Breast epithelium (tissue), 4 donors: ENCODE measurements at places on chromosomes 1 and 21. TPM values are rescaled to one million over a fixed set of nuclear protein-coding genes. Genes with fewer than 3 reads are reported as not detected.
A peak's percentile ranks its signal among the peaks of the same experiment; 100 is the strongest.

PRAMEF8 gene
- not detected for total RNA-seq

TMEM200B gene
- total RNA-seq = 21.0 TPM

SLC22A15 gene
- total RNA-seq = 10.1 TPM

BCAR3 gene
- total RNA-seq = 30.2 TPM

OR10R2 gene
- not detected for total RNA-seq

ACTA1 gene
- total RNA-seq = 0.33 TPM

AMY1B gene
- not detected for total RNA-seq

SPRR2G gene
- not detected for total RNA-seq

INAVA gene
- total RNA-seq = 1.0 TPM

PNRC2 gene
- 163 TPM for total RNA-seq

FMO3 gene
- total RNA-seq = 5.3 TPM

GRCh38 chr1:92730476-92730875, 54.4 kb downstream of the EVI5 start:
- DNase-seq = no peak
- no peaks in the 10 kb centered on the region for H3K27me3 ChIP-seq
- no peaks in the 10 kb centered on the region for H3K36me3 ChIP-seq
- H3K4me1 ChIP-seq = no peaks in the 10 kb centered on the region
- H3K27ac ChIP-seq = no peak overlapping the region

GRCh38 chr1:52426371-52426770, 22.0 kb downstream of the PRPF38A start:
- no peaks in the 10 kb centered on the region for H3K4me1 ChIP-seq
- H3K36me3 ChIP-seq = peaks cover 4% of the 10 kb centered on the region
- no peak for DNase-seq
- H3K27ac ChIP-seq = no peak overlapping the region

GRCh38 chr1:48062353-48062752, 65.2 kb upstream of the TRABD2B start:
- no peaks in the 10 kb centered on the region for H3K4me1 ChIP-seq
- H3K36me3 ChIP-seq = no peaks in the 10 kb centered on the region
- H3K4me3 ChIP-seq = no peak overlapping the region
- no peak overlapping the region for H3K27ac ChIP-seq

GRCh38 chr1:84738237-84738636, 48.0 kb upstream of the SSX2IP start:
- H3K27ac ChIP-seq = no peak overlapping the region
- no peaks in the 10 kb centered on the region for H3K36me3 ChIP-seq
- H3K4me3 ChIP-seq = no peak overlapping the region
- no peaks in the 10 kb centered on the region for H3K4me1 ChIP-seq
- H3K27me3 ChIP-seq = no peaks in the 10 kb centered on the region

DNA sequence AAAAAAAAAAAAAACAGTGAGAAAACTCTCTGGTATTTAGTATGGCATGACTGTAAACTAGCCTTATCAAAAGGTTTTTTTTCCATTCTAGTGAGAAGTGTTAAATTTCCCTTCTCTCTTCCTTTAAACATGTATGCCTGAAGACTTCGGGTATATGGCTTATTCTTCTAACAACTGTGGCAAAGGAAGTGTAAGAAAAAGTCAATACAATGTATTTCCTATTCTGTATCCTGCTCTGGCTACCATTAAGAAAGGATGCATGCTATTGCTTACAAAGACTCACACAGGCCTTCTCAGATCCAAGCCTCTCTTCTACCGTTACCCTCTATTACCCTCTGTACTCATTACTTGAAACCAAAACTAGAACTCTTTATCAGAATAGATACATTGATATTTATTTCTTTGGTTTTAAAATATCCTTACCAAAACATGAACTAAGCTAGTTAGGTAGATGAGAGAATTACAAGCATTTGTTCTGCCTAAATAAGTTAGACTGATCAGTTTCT, 8.4 kb downstream of the CEPT1 start:
- no peak for DNase-seq
- H3K4me3 ChIP-seq = no peak overlapping the region
- no peak overlapping the region for H3K27ac ChIP-seq
- H3K36me3 ChIP-seq = no peaks in the 10 kb centered on the region
- H3K4me1 ChIP-seq = no peaks in the 10 kb centered on the region

DNA sequence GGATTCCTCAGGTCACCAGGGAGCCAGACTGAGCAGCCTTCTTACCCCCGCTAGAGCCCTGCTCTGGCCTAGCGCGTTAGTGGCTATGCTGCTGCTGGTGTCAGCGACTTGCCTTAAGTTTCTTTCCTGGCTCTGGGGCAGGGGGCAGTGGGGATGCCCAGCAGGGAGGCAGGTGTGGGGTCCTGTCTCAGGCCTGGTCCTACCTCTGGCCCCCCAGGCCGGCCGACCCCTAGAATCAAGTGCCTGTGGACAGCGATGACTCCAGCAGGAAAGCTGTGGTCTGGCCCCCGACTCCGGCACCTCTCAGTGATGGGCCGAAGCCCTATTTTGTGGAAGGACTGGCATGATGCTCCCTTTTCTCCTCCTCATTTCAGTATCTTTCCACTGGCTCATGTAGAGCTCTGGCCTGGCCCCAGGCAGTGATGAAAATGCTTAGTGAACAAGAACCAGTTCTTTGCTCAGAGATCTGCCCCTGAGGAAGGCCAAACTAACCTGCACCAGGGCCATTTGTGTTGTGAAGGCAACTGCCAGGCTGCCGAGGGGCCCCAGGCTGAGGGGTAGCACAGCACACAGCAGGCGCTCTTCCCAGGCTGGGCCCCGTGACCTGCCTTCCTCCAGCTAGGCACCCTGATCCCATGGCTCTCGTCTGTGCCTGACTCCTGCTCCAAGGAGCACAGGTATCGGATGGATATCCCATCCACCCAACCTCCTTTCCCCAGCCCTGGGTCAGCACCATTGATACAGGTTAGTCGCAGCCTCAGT, 23.7 kb downstream of the MRPL37 start:
- H3K4me3 ChIP-seq = no peak overlapping the region
- H3K27me3 ChIP-seq = no peaks in the 10 kb centered on the region
- H3K4me1 ChIP-seq = no peaks in the 10 kb centered on the region
- no peaks in the 10 kb centered on the region for H3K36me3 ChIP-seq

- H3K36me3 ChIP-seq = no peaks in the 10 kb centered on the region
- no peak overlapping the region for H3K4me3 ChIP-seq
- H3K4me1 ChIP-seq = no peaks in the 10 kb centered on the region
- DNase-seq = no peak
- no peak overlapping the region for H3K27ac ChIP-seq
- H3K27me3 ChIP-seq = no peaks in the 10 kb centered on the region
Measured at GRCh38 chr21:42164064-42164789, 54.7 kb upstream of the ABCG1 start.

GRCh38 chr1:15303935-15304334, 56.9 kb downstream of the FHAD1 start:
- H3K4me3 ChIP-seq = no peak overlapping the region
- no peaks in the 10 kb centered on the region for H3K27me3 ChIP-seq

GRCh38 chr21:44255511-44255981, 6.2 kb downstream of the DNMT3L start:
- no peaks in the 10 kb centered on the region for H3K4me1 ChIP-seq
- no peak overlapping the region for H3K4me3 ChIP-seq
- H3K27me3 ChIP-seq = no peaks in the 10 kb centered on the region
- DNase-seq = no peak

- H3K27ac ChIP-seq = no peak overlapping the region
- no peaks in the 10 kb centered on the region for H3K4me1 ChIP-seq
- no peak for DNase-seq
- no peak overlapping the region for H3K4me3 ChIP-seq
Measured at GRCh38 chr1:207312604-207312920, 8.9 kb upstream of the CD55 start.

DNA sequence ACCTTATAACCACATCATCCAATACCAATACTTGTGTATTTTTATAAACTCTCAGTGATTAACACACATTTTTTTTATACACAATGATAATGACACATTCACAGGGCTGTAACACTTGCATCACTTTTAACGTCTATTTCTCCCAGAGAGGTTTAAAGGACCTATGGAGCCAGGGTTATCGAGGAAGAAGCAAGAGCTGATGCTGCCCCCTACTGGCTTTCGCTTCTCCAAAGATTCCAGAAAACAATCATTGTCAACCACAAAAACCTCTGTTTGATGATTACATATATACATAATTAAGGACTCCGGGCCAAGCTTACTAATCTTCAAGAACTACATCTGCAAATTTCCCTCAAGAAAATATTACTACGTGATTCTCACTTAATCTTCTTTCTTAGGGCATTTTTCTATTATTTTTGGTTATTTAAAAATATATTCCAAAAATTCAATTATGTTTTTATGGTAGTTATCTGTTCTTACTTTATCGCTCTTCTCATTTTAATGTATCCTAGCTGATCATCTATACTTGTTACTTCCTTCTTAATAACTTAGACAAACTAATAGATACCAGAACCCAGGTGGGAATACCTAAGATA, 214.5 kb downstream of the VAV3 start:
- H3K4me3 ChIP-seq = no peak overlapping the region
- H3K36me3 ChIP-seq = no peaks in the 10 kb centered on the region
- H3K4me1 ChIP-seq = no peaks in the 10 kb centered on the region
- H3K27ac ChIP-seq = no peak overlapping the region
- peak; percentile 31 for DNase-seq

GRCh38 chr1:94660994-94661393, 119.4 kb upstream of the F3 start:
- no peaks in the 10 kb centered on the region for H3K27me3 ChIP-seq
- no peak overlapping the region for H3K27ac ChIP-seq
- DNase-seq = no peak
- no peaks in the 10 kb centered on the region for H3K36me3 ChIP-seq
- H3K4me3 ChIP-seq = no peak overlapping the region

GRCh38 chr21:26124421-26124833, 46.1 kb downstream of the APP start:
- peak overlapping the region; percentile 80 for H3K27ac ChIP-seq
- no peaks in the 10 kb centered on the region for H3K27me3 ChIP-seq
- no peak overlapping the region for H3K4me3 ChIP-seq

DNA sequence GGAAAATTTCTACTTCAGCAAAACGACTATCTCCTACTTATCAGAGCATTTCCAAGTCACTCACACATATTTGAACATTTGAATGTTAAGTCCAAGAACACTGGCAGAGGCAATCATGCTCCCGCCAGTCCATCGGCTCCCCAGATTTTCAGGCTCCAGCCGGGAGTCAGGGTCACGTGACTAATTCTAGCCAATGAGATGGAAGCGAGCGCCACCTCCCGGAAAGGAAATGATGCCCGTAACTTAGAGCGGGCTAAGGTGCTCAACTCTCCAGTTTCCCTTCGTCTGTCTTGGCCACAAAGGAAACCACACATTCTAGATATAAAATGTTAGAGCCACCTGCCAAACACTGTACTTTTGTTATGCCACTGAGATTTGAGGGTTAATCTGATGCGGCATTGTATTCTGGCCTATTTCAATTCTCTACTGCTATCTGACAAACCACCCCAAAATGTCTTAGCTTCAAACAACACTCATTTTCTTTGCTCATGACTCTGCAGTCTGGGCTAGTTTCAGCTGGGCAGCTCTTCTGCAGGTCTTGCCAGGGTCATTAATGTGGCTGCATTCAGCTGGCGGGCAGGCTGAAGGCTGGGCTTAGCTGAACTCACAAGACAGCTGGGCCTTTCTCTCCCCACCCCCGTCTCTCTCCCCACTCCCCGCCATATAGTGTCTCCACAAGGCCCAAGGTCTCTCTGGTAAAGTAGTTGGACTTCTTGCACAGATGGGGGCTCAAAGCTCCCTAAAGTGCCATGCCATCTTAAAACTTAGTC, 16.5 kb upstream of the LHX4 start:
- no peak for DNase-seq
- no peak overlapping the region for H3K4me3 ChIP-seq
- H3K4me1 ChIP-seq = no peaks in the 10 kb centered on the region
- no peak overlapping the region for H3K27ac ChIP-seq

GRCh38 chr1:171355727-171356126, 41.7 kb downstream of the FMO4 start:
- no peak overlapping the region for H3K4me3 ChIP-seq
- no peaks in the 10 kb centered on the region for H3K36me3 ChIP-seq
- H3K27ac ChIP-seq = no peak overlapping the region
- no peak for DNase-seq

DNA sequence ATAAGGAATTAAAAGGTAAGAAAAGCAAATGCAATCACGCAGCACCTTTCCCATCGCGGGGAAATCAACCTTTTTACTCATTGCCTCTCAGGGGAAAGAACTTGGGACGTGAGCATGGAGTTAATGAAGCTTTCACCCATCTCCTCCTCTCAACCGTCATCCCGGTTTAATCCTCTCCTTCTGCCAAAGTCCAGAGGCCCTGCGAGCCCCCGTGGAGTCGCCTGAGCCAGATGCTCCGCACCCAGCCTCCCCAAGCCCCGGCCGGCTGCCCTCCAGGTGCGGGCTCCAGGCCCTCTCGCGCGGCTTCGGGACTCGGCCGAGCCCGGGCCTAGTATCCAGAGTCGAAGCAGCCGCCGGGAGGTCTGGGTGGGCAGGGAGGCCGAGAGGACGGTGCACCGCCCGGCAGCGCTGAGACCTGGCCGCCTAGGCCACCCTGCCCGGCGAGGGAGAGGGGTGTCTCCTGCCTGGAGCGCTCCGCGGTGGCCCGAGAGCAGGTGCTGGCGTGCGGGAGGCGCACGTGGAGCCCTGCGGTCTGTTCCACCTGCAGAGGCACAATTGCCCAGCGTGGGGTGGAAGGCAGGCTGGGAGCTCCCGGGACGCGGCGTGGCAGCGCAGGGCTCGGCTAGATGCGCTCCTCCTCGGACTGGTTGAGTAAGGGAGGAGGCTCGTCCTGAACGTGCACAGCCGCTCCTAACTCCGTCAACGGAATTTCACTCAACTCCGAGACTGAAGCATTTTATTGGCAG, 218.5 kb downstream of the SDCCAG8 start:
- H3K4me1 ChIP-seq = no peaks in the 10 kb centered on the region
- no peak overlapping the region for H3K4me3 ChIP-seq
- H3K27me3 ChIP-seq = no peaks in the 10 kb centered on the region

DNA sequence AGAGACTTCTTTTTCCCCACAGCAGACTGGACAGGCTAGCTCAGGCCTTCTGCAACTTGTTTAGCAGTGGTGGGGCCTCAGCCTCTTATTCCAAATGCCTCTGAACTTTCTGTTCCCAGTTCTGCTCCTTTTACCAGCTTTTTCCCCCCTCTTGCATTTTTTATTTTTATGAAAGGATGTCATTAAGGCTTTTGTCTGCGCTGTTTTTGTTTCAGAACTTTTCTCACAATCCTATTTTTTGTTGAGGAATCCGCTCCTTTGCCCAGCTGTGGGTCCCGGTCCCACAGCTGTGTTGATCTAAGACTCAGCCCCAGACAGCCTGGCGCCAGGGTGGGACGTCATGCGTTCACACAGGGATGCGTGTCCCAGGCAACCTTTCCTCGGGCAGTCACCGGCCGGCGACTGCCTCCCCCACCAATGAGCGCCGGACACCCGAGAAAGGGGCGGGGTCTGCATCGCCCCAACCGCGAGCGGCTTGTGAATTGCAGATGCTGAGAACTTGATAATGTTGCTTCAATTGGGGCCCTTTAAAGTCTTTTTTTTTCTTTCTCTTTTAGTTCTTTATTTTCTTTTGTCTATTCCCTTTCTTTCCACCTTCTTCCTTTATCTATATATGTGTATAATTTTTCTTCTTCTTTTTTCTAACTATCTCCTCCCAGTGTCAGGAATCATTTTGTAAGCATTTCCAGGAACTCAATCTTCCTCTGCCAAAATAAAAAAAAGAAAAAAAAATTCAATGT, 3.0 kb upstream of the ID3 start:
- H3K4me3 ChIP-seq = no peak overlapping the region
- peak overlapping the region; percentile 93 for H3K27ac ChIP-seq
- H3K4me1 ChIP-seq = peaks cover 7% of the 10 kb centered on the region
- no peaks in the 10 kb centered on the region for H3K36me3 ChIP-seq
- DNase-seq = peak; percentile 91
